ENCODE measurements at places on chromosomes 12 and 14.

DNA sequence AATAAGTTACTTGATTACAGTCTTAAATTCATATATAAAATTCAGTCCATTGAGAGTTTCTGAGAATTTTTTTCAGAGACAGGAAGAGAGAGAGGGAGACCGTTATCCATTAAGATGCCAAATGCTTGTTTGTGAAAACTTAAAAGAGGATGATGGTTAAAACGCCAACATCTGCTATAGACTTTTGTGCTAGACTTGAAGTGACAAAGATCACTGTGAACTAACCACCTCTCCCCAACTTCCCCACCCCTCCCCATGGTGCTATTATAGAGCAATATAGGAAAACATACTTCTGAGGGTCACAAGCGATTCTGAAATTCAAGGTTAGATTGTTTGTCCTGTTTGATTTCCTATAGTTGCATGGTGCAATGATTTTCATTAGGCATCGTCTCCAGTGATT is 440.8 kb downstream of the RMST start:
- no peak for DNase-seq

- DNase-seq: no peak
Observed at GRCh38 chr12:98374007-98374406, 141.4 kb upstream of the TMPO start.

- DNase-seq: no peak
Observed at GRCh38 chr12:106455111-106455510, 97.6 kb downstream of the POLR3B start.

GRCh38 chr12:116969615-116970585 is 59.1 kb downstream of the FBXW8 start:
- no peak for DNase-seq

DNA sequence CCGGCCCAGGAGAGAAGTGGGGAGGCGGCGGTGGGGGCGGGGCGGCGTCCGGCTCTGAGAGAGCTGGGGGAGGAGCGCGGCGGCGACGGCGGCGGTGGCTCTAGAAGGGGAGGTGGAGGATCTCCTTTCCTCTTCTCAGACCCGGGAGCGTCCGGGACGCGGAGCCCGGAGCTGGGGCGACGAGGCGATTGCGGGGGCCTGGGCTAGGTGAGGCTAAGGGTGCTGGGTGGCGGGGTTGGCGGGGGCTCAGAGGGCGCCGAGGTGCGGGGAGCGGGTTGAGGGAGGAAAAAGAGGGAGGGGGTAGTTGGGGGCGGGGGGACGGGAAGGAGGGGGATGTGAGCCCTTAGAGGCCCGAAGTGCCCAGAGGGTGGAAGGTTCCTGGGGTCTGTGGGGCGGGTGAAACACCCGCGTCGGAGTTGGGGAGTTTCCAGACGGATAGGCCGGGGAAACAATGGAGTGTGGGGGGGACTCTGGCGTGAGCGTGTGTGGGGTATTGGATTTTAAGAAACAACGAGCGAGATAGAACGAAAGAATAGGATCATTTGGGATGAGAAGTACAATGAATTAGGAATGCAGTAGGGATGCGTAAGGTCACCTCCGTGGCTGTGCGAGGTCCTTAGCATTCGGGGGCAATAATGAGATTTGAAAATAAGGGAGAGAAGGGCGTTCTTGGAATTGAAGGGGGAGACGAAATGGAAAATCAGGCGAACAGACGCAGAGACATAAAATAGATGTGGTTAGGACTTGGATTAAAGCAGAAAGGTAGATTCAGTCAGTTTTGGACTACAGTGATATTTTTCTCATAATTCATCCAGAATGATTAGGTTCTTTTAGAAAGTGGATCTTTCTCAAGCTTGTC is at the start of gene SPATS2:
Gene SPATS2 (plus strand): TSS at position 82 of the 859 bp plus-strand sequence. CDS start 93,551 bp downstream, outside the sequence.
- DNase-seq: peak; percentile 63

GRCh38 chr14:74710480-74710879 is 2.4 kb downstream of the AREL1 start:
- no peak for DNase-seq
